ENCODE measurements at places on chromosomes 4 and X.

DNA sequence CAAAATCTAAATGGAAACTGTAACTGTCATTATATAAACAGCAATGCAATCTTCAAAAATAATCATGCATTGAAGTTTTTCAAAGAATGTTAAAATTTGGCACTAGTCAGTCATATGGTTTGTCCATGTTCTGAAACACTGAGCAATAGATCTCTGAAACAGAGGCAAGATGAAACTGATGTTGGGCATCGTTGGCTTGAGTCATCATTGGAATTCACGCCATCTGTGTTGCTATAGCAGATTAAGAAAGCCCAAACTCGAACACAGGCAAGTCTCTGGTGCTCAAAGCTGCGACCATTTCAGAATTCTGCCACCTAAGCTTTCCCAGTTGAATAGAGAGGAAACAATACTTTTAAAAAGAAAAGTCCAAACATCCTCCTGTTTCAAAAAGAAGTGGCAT is 114.1 kb upstream of the PPARGC1A start:
- DNase-seq, result no peak

- peak; percentile 62 for DNase-seq
These were observed 434.7 kb downstream of the PACRGL start for GRCh38 chr4:21134994-21135393.

DNA sequence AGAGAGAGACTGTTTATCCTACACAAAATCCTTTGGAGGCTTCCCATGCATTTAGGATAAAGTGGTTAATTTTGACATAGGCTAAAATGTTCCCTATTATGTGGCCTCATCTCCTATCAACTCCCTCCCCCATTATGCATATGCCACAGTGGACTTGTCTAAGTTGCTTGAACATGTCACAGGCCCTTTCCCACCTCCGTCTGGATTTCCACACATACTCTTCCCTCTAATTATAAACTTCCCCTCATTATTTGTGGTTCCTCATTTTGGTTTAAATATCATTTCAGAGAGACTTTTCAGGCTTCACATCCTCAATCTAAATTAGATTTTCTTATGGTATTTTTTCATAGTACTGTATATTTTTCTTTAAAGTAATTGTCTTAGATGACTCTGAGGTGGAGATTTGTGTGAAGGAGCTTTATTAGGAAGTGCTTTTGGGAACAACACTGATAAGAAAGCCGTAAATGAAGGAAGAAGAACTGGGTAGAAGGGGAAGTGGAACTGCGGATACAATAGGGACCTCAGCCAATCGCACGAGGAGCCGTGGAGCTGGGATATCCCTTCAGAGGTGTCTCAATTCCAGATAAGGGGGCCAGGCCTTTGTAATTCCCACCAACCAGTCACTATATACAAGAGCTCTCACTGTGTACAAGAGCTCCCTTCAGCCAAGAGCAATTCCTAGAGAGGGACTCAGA is 7.9 kb downstream of the C4orf17 start:
- no peak for DNase-seq

- no peak for DNase-seq
These were observed 422.2 kb upstream of the CPEB2 start for GRCh38 chr4:14580061-14580460.

DNA sequence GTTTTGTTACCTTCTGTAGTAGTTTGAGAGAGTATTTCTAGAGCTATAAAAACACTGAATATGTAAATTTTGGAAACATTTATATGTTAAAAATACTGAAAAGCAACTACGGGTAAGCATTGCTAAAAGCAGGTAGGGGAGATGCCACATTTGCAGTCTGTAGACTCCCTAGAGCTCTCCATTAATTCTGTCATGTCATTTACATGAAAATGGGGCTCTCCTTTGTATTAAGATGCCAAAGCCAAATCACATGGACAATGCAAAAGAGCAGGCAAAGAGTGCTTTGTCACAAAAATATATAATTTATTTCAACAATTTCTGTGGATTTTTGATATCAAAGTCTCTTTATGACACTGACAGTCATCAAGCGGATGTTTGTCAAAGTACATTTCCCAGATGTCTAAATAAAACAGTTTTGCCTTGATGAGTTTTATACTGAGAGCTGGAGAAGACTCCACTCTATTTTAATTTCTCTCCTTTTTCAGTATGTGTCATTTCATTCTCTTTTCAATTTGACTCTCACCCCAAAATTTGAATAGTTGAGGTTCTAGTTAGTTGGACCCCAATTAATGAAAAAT is 51.8 kb downstream of the LDB2 start:
- no peak for DNase-seq

GRCh38 chr4:173420324-173420752 is 21.4 kb upstream of the SCRG1 start:
- no peak for DNase-seq

GRCh38 chrX:71666240-71667223 is 814 bp upstream of the LOC101059915 start:
- DNase-seq, result no peak

DNA sequence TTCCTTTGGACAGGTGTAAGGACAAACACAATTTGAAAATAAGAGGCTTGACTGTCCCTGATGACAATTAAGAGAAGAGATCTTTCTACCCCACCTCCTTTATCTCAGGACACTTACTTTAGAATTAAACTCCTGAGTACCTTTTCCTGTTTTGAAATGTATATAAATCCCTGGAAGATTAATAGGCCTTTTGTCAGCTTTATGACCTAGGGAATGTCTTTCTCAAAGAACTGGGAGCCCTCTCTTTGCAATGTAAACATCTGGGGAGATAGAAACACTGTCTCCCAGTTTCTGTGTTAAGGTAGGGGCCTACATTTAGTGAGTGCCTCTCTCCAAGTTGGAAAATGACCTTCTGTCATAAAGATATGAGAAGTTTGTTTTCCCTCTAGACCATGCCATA is 31.7 kb downstream of the AGA start:
- DNase-seq, result no peak

GRCh38 chr4:182564724-182565369 is 321.6 kb downstream of the TENM3 start:
- DNase-seq, result no peak

- no peak for DNase-seq
These were observed 132.6 kb downstream of the AKAP4 start for GRCh38 chrX:50068285-50068563.

- DNase-seq, result no peak
These were observed 2.7 kb downstream of the KCNE5 start for GRCh38 chrX:109622270-109622669.

DNA sequence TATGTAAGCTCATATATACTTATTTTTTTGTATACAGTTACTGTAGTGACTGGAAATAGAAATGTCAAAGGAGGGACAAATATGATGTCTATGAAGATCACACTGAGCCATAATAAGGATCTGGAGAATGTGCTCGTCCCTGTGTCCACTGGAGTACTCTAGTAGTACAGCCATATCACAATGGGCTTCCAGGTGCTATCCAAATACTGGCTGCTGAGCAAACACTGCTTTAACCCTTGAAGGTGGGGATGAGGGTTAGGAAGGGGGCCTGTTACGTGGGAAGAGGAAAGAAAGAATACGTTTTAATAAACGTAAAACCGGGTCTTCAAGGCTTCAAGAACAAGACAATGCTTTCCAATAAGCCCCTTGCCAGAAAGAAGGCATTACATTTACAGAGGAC is 29.8 kb upstream of the TMEM150C start:
- no peak for DNase-seq

DNA sequence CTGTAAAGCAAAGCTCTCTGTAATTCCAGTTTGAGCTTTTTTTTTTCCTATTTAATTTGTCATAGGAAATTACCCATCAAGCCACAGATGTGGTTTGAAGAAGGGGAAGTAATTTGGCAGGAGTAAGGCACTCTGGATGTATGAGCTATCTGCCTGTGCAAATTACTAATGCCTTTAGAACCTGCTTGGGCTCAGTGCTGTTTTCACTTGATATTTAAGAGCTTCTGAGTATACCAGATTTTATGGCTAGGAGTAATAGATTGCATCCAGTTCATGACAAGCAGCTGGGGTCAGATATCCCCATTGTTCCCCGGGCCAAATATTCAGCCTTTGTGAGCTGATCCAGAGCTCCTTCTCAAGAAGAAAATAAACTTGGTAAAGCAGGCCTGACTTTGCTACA is 89.1 kb downstream of the DCAF8L2 start:
- DNase-seq, result no peak

DNA sequence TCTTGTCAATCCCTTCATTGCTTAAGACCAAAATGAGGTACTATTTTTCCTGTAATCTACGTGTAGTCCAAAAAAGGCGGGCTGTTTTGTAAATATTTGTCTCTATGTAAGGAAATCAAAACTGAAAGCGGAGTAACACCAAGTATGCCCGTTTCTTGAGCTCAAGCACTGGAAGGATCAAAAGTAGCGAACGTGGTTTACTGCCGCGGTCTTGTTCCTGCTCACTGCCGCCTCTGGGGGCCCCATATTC is 71.5 kb downstream of the AFF1 start:
- peak; percentile 90 for DNase-seq

DNA sequence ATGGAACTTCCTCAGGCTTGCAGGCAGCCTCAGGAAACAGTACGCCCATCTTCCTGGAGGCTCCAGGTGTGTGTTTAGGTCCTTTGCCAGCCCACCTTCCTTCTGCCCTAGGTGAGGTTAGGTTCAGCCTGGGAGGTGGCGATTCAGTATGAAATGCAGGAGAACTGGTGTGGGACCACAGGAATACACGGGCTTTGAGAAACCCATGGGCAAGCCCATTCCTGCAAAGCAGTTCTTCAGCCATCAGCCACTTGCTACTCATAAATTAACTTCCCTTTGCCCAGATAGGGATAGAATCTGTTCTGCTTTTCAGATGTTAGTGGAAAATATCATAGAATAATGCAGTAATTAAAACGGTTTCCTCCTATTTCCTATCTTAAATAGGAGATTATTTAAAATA is 32.2 kb downstream of the TBC1D14 start:
- DNase-seq, result no peak

DNA sequence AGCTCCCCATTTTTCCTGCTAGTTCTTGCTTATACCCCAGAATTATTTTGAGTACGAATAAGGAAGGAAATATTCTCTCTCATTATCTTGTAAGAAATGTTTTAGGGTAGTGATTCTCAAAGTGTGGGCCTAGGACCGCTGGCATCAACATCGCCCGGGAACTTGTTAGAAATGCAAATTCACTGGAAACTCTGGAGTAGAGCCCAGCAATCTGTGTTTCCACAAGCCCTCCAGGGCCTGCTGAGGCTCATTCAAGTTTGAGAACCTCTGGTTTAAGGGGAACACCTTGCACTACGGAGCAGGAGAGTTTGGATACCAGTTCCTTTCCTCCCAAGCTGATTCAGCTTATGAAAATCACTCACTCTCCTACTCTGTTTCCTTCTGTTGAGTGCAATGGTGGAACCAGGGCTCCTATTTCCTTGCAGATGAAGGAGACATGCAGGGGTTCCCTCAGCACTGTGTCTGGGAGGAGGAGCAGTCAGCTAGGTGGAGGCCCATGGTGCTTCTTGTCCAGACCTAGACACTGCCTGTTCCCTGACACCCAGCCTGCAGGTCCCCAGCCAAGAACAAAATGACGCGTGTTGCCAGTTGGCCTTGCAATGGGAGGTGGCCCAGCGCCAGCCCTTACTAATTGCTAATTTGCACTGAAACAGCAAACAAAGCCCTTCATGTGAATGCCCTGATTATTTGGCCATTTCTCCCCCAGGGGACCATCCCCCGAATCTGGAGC is 68.5 kb downstream of the CYTL1 start:
- no peak for DNase-seq

DNA sequence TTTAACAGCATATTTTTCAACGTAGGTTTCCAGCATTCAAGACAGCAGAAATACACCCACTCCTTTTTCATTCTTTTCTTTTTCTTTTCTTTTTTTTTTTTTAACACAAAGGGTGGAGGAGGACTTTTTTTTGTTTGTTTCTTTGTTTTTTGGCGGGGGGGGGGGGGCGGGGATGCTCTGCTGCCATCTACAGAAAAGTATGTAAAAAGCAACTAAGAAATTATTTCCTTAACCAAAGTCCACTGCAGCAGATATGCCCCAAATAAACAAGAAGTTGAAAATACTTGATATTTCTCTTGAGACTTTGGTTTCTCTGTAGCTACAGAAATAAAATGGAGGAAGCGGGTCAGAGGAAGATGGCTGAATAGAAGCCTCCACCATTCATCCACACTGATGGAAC is 63.2 kb upstream of the PBDC1 start:
- DNase-seq, result no peak

DNA sequence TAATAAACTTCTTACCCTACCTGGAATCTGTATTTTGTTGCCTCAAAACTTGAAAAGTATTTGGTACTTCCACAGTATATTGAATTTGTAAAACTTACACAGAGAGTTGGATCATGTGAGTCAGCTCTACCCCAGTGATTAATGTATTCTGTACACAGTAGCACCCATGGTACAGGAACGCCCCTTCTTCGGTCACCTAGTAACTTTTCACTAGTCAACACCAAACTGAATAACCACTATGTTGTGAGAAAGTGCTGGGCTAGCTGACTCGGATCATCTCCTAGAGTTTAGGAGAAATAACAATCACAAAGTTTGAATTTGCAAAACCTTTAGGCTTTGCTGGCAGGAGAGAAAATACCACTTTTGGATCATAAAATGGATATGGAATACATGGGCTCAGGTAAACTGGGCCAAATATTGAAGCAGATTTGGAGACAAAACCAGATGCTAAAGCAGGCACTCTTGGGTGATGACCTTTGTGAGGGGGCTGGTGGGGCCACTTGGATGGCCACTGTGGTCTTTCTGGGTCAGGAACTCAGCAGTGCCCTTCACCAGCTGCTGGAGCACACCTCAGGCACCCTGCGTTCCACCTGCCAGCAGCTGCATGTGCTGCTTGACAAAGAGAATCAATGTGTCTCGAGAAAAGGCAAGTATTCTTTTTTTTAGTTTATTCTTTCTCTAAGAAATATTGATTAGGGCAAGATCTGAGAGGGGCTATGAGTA is at the start of gene DTHD1:
Gene DTHD1 (plus strand): TSS at position 233 of the 723 bp plus-strand sequence. CDS start 143 bp downstream, at position 376.
- no peak for DNase-seq

GRCh38 chr4:879729-880077 is 52.4 kb downstream of the GAK start:
- DNase-seq, result no peak

GRCh38 chrX:12581546-12581945 is 209.7 kb upstream of the PRPS2 start:
- no peak for DNase-seq

DNA sequence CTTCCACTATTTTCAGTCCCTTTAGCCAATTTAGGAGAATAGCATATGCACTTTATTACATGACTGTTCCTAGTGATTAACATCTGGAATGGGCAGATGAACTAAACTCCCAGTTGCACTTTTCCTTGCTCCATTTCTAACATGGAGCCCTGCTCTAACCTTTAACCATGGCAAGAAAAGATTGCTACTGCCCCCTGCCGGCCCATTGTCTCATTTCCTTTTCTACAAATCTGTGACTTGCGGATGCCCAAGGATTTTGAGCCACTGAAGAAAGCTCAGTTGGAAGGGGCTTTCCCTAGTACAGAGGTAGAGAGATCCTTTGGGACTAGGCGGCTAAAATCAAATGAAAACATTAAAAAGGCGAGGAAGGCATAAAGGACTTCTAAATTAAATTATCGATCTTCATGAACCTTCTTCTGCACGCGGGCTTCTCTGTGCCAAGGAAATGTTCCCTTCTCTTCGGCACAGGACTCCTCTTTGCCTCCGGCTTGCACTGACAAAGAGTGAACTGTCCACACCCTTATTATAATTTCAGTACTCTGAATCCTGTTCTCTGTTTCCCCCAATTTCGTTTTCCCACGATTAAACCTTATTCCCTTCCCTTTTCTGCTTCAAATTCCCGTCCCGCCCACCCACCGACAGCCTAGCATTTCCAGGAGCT is 577 bp upstream of the GLRA2 start:
- DNase-seq, result peak; percentile 5
